ENCODE measurements at places on chromosomes 6 and 20.

GRCh38 chr6:129353067-129353466 lies 356.9 kb downstream of the ARHGAP18 start:
- DNase-seq: no peak

DNA sequence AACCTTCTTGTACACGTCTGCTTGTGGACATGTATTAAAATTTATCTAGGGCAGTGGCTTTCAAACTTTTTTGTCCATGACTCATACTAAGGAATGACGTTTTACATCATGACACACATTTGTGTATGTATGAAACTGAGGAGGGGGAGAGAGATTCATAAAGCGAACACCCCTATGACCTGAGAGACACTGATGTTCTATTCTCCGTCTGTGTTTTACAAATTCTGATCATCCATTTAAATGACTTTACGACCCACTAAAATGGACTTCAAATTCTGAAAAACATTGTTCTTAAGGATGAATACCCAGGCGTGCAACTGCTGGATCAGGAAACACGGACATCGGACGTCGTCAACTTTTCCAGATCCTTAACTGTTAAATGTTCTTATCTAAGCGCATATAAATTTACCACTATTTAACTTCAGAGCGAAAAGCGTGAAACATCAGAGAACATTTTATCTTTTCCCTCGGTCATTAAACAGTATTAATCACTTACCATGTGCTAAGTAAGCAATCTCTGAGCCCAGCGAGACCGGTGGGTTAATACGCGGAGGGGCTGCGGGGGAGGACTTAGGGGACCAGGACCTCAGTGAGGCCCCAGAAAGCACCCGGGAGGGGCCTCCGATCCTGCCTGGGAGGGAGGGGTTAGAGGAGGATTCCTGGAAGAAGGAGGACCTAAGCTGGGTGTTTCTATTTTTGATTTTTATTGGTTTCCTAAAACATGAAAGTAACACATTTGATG lies 1.2 kb downstream of the PLAGL1 start:
- no peak for DNase-seq

DNA sequence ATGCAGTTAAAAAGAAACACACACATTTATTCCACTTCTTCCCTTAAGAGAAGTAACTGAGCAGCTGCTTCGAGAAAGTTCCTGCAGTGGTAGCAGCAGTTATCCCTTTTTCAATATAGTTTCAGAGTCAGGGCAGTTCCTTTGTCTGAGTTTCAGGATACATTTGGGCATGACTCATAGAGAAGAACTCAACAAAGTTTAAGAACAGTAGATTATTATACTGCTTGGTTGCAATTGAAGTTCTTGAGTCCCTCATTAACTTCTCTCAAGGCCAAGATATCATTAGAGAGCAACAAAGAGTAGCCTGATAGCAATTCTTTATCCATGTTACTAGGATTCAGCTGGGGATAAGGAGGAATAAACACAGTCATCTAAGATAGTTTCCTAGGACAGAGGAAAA lies 54.4 kb downstream of the TPD52L1 start:
- no peak for DNase-seq

DNA sequence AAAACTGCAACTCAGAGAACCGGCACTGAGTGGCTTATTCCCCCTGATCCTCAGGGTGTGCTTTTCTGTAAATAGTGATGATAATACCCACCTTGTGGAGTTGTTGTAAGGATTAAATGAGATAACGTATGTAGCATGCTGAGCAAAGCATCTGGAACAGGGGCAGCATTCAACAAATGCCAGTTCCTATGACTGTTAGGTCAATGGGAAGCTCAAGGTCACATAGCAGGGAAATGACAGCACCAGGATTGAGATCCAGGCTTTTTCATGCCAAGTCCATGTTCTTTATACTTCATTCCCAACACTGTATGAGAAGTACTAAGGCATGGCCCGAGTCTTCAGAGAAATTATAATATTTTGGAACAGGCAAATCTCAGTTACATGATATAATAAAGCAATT lies 5.1 kb downstream of the RCAN2 start:
- DNase-seq: no peak

DNA sequence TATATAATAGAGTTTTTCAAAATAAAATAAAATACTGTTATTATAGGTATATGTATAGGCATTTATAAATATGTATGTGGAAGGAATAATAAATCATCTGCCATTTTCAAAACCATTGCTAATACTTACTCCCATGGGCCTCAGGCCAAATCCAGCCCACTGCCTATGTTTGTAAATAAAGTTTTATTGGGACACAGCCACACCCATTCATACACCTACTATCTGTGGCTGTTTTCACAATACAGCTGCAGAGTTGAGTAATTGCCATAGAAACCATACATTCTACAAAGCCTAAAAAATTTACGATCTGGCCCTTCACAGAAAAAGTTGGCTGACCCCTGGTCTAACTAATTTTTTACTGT lies 9.5 kb downstream of the ALDH5A1 start:
- no peak for DNase-seq

DNA sequence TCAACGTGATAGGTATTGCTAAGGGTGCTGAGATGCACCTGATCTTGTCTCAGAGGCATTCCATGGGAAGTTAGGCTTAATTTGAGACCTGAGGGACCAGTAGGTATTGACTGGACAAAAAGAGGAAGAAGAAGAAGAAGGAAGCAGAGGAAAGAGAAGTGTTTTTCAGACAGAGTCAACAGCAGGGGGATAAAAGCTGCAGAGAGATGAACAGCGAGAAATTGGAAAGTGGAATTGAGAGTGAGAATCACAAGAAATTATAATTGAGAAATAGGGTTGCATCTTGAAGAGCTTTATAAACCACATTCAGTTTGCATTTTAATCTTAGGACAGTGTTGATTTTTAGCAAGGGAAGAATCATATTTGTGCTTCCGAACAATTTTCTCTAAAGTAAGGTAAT lies 254.0 kb downstream of the CD83 start:
- no peak for DNase-seq

- DNase-seq: no peak
Measured at GRCh38 chr6:115602466-115602865, 458.2 kb downstream of the FRK start.

- no peak for DNase-seq
Measured at GRCh38 chr6:113723182-113723581, 134.0 kb upstream of the MARCKS start.

GRCh38 chr6:40584741-40585140 lies 2.4 kb downstream of the LRFN2 start:
- DNase-seq: no peak

DNA sequence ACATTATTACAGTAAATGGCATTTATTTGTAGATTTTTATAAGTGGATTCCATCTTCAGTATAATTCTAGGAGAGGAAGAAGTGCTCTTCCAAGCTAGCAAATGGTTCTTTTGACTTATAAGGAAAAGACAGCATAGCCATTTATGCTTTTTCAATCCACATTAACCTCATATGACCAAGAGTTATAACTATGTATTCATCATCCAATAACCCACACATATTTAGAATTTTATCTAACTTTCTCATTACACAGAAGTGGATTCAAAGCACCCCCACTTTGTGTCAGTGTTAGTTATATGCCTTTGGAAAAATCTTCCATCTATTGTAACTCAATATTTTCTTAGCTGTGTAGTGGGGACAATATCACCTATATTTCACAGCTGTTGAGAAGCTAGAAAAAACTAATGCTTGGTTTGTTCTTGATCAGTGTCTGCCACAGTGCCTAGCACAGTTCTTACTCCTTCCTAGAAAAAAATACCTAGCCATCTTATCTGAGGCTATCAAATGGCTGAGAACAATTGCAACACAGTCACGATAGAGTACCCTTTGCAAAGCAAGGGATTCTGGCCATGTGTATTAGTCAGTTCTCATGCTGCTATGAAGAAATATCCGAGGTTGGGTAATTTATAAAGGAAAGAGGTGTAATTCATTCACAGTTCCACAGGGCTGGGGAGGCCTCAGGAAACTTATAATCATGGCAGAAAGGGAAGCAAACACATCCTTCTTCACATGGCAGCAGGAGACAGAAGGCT lies 986.3 kb downstream of the TFAP2A start:
- no peak for DNase-seq

All from activated effector memory CD4-positive, alpha-beta T cell treated with Interleukin-2 at 50 U/mL for 16 hours (primary cell).